ENCODE measurements at places on chromosomes 5 and 9.

GRCh38 chr9:15231788-15232635 lies 75.0 kb downstream of the TTC39B start:
- DNase-seq, result no peak

GRCh38 chr5:131637694-131638093 lies 2.7 kb upstream of the RAPGEF6 start:
- DNase-seq, result no peak

DNA sequence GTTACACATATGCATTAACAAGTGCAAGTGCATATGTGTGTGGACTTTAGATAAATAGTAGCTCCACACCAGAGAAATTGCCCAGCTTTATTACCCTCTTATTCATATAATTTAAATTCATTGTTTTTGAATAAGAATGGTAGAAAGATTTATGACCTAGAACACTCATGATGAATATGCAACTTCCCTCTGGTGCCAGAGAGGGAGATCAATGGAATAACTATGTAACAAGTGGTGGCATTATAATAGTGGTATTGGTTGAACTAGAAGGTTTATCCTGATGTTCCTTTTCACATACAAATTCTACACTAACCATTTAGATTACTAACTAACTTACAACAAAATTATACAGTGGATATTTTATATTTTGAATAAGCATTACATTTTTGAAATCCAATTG lies 607.4 kb downstream of the CDH12 start:
- DNase-seq, result no peak

DNA sequence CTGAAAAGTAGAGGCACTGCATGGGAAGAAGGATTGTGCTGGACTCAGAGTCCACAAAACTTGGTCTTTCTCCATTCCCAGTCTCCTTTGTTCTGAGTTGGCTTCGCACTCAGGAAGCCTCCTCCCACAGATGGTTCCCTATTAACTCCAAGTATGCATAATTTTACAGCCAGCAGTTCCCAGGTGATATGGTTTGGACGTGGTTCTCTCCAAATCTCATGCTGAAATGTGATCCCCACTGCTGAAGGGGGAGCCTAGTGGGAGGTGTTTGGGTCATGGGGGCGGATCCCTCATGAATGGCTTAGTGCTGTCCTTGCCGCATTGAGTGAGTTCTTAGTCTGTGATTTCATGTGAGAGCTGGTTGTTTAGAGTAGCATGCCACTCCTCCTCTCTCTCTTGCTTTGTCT lies 86.6 kb downstream of the FEM1C start:
- DNase-seq, result peak; percentile 76

GRCh38 chr5:171162596-171162995 lies 146.5 kb upstream of the TLX3 start:
- DNase-seq, result no peak

DNA sequence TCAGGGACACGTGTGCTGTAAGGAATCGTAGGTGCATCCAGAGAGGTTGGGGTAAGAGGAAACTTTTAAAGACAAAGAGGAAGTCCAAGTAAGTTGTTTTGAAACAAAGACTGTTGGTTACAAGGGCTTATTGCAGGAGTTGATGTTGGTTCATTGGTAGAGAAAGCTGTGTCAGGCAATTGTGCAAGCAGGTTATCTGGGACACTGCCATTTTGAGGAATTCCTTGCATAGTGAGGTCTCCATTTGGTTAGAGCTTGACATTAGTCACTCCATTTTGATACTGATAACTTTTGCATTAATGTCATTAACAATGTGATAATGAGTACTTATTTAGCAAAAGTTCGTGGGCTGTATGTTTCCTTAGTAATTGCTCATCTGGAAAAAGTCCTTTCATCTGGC lies 24.9 kb downstream of the CNOT6 start:
- DNase-seq, result no peak

DNA sequence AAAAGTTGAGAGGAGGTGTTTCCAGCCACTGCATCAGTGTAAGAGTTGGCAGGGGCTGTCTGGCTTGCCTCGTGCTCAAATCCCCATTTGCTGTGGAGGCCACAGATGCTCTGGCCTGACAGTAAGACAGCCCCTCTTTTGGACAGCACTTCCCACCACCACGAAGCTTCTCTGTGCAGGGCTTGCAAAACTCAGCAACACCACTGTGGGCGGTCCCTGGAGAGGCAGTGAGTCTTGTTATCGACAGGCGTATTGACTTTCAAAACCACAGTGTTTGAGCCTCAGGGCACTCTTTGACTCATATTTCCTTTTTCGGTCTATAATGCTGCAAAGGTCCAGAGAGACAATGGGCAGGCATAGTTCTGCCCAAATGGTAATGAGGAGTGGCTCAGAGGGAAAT lies 539.5 kb downstream of the EBF1 start:
- no peak for DNase-seq

DNA sequence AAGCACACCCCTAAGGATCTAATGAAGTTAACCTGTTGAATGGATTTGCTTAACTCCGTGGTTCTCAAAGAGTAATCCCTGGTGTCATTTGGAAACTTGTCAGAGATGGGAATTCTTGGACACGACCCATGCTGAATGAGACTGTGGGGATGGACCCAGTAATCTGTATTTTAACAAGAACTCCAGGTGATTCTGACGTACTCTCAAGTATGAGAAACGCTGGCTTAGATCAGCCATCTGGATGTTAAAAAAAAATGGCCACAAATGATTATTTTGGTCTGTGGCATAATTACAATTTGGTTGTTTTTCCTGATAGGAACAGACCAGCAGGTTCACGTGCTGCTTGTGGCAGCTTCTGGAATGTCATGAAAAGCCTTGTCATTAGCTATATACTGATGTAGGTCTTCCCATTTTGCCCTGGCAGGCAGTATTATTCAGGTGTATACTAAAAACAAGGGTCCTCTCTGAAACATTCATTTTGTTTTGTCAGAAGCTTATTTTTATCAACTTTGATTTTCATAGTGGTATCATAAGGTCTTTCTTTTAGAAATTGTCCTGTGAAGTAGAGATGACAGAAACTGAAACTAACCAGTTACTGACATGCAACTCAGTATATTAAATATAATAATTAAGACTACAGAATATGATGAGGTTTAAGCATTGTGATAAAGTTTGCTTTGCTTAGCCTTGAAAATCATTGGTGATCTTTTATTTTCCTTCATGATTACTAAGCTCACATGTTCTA lies 15.4 kb downstream of the CPEB4 start:
- no peak for DNase-seq

Data from muscle of arm (tissue), 14 donors.